ENCODE measurements at places on chromosomes 13 and 19. TPM values are rescaled to one million over a fixed set of nuclear protein-coding genes. Genes with fewer than 3 reads are reported as not detected.

DNA sequence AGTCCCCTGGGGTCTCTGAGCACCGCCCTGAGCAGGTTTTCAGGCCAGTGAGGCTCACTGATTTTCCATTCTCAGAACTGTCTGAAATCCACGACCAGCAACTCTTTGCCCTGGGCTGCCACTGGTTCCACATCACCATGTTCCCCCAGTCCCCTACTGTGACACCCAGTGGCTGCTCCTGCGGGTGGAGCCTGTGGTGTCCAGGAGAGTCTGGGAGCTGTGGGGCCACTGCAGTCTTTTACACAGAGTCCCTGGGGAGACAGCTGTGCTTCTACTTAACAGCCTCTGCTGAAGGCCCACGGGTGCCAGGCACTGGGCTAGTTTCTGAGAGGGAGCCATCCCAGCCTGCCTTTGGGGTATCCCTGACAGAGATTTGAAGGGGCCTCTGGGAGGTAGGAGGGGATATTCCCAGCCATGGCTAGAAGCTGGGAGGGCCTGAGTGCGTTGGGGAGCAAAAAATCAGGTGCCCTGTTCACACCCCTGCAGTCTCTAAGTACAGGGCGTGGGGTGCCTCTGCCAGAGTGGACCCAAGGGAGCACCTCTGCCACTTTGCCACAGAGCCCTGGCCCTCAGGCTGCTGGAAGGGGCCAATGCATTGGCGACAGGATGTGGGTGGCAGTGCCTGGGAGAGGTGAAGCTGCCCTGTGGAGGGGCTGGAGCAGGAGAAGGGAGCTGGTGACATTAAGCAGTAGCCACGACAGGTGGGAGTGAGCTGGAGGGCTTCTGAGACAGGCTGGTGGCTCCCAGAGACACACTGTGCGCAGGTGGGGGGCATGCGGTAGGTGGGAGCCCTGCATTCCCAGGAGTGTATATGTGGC is 200.2 kb upstream of the ZNF536 start:
- DNase-seq, result no peak

GRCh38 chr13:20994441-20994821 is 67.0 kb downstream of the LATS2 start:
- no peak for DNase-seq

GRCh38 chr13:30976025-30976424 is 43.6 kb downstream of the TEX26 start:
- no peak for DNase-seq

DNA sequence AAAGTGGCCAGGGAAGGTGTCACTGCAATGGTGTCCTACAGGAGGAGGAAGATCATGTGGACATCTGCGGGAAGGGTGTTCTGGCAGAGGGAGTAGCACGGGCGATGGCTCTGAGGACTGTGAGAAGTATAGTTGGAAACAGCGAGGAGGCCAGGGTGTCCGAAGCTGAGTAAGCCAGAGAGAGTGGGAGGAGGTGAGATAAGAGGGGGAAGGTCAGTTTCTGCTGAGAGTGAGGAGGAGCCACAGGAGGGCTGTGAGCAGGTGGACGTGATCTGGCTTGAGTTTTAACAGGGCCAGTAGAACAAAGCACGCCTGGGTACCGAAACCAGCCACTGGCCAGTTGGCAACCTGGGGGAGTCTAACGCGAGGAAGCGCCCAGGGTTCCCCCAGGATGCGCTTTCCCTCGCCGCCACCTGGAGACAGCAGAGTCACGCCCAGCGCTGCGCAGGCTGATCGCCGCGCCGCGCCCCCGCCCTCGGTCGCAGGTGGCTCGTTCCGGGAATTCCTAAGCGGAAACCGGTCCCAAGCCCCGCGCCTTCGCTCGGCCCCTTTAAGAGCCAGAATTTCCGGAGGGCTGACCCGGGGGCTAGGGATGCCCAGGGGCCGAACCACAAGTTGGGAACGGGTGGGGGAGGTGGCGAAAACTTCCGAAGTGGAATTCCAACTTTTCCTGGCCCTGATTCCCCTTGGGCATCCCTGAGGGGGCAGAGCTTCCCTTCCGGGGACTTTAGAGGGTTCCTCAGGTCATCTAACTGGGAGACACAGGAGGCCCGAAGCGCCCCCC is 1.1 kb upstream of the LSR start:
- DNase-seq, result no peak

DNA sequence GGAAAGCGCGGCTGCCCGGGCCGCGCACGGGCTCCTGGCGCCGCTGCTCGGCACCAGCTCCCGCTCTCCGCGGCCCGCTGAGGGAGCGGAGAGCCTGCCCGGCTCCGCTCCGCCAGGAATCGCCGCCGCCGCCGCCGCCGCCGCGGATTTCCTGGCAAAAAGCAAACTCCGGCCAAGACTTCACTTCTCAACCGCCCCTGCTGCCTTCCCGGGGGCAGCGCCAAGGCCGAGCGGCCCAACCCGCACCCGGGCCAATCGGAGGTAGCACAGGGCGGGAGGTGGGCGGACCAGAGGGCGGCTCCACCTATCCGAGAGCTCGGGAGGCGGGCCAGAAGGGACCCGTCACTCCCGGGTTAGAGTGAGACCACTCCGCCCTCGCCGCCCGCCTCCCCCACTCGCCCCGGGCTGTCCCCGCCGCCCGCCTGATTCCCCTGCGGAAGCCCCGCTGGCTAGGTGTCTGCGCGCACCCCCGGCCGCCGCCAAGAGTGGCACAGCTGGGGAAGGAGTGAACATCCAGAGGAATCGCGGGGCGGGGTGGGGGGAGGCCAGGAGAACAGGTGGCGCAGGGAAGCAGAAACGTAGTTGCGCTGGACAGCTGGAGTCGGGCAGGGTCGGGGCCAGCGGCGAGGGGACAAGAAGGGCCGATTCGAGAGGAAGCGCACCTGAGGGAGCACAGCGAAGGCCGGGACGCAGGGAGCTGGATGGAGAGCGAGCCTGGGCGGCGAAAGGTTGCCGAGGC is at the start of gene LNX2:
Gene LNX2, minus strand, starts transcription at position 153 of the 739 bp plus-strand sequence. CDS start 38,826 bp downstream, outside the sequence.
- peak; percentile 98 for DNase-seq

- DNase-seq, result no peak
Measured at GRCh38 chr13:22189176-22190048, 518.5 kb downstream of the FGF9 start.

DNA sequence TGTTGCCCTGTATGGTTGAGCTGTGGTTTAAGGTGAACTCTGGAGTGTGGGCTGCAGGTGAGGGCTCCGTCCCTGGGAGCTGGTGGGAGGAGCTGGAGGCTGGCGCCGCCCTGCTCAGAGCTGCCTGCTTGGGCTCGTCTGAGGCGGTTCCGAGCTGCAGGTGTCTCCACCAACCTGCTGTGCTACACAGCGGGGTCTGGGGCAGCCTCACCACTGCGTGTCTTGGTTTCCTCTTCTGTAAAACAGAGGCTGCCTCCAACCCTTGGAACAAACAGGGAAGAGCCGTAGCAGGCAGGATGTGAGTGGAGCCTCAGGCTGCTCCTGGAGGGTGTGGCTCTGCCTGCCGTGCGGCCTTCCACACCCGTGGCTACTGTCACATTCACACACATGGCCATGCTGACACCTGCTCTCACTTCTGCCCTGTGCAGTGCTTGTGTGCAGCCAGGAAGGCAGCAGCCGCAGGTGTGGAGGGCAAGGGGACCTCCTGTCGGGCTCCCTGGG is 21.4 kb downstream of the NAXD start:
- DNase-seq, result no peak

DNA sequence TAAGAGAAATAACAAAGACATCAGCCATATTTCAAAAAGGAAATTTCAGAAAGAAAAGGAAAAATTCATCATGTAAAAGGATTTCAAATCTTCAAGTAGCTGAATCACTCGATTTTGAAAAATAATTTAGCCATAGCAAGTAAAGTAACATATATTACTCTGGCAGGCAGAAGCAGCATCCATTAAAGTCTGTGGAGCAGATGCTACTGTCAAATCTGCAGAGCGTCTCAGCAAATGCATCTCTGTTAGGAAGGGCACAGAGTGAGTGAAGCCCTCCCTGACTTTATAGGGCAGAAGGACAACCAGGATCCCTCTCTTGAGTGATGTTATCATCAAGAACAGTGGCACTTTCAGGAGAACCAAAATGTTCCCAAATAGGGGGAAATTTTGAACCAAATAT is 445.5 kb downstream of the EFNB2 start:
- no peak for DNase-seq

DNA sequence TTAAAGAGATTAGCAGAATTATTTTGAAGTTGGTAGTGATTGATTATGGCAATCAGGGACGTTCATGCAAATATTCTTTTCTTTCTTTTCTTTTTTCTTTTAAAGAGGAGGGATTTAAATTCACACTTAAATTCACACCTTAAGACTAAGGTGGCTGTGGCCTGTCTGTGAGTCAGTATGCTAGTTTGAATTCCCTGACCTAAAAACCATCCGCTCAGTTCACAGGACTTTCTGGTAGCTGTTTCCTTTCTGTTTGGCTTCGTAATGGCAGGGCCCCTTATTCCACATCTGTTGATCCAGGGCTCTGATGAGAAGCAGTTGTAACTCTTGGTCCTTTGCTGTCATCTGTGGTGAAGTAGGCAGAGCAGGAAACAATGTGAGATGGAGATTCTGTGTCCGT is 7.5 kb downstream of the TNFSF11 start:
- DNase-seq, result no peak

DNA sequence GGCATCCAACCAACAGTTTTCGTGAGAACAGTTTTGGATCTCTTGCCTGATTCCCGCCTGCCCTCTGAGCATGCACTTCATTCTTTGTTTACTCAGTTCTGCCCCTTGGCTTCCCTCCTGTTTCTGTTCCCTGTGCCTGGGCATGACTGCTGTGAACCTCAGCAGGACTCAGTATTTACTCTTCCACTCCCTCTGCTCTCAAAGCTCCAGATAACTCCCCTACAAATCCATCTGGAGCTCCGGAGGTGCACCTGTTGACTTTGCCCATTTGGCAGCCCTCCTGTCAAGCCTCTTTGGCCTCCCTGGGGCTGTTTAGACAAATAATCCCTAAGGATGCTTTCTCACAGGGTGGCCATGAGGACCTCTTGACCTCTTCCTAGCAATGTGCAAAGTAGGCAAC is 34.2 kb upstream of the ARGLU1 start:
- DNase-seq, result no peak

GRCh38 chr13:44523146-44524015 is 52.7 kb downstream of the TSC22D1 start:
- DNase-seq, result peak; percentile 30

LENG9 gene
- 6.9 TPM for total RNA-seq

C13orf46 gene
- not detected for total RNA-seq

PRR20C gene
- total RNA-seq, result not detected

HSH2D gene
- total RNA-seq, result not detected

ZIK1 gene
- 3.9 TPM for total RNA-seq

ZNF547 gene
- 4.1 TPM for total RNA-seq

KLK5 gene
- total RNA-seq, result not detected

ERVK3-1 gene
- total RNA-seq, result 54.9 TPM

ANGPTL8 gene
- not detected for total RNA-seq

F2RL3 gene
- not detected for total RNA-seq
